CD4-positive, alpha-beta T cell treated with Interferon gamma for 1 hour (primary cell): ENCODE measurements at places on chromosomes 12 and 14.

DNA sequence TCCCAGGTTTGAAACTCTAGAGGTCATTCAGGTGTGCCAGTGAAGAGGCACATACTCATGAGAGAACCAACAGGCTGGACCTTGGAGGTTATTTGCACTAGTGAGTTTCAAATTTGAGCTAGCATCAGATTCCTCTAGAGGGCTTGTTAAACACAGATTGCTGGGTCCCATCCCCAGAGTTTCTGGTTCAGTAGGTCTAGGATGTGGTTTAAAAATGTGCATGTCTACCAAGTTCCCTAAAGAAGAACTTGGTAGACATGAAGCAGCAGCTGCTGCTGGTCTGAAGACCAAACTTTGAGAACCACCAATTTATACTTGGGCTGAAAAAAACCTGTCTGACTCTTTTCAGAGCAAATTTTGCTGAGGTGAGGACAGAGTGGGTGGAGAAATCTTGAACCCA lies 61.7 kb downstream of the SUSD6 start:
- no peak for DNase-seq

DNA sequence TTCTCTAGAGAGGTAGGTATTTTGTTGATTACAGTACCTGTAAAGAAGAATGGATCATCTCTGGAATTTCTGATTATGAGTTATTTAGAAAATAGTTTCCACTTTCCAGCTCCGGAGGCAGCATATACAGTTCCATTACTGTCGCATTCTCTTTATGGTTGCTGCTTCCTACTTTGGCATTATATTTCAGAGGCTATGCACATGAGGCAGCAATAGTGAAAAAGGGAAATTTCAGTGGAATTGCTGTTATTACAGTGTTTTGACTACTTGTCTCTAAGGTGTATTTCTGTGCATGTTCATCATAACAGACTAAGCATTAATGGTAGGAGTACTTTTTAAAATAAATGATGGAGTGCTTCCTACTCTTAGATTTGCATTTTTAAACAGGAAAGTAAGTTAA lies 10.2 kb downstream of the GNG2 start:
- DNase-seq, result no peak

GRCh38 chr14:97916669-97917568 lies 1119.7 kb downstream of the VRK1 start:
- no peak for DNase-seq

GRCh38 chr12:5345534-5345933 lies 86.4 kb upstream of the NTF3 start:
- DNase-seq, result no peak

DNA sequence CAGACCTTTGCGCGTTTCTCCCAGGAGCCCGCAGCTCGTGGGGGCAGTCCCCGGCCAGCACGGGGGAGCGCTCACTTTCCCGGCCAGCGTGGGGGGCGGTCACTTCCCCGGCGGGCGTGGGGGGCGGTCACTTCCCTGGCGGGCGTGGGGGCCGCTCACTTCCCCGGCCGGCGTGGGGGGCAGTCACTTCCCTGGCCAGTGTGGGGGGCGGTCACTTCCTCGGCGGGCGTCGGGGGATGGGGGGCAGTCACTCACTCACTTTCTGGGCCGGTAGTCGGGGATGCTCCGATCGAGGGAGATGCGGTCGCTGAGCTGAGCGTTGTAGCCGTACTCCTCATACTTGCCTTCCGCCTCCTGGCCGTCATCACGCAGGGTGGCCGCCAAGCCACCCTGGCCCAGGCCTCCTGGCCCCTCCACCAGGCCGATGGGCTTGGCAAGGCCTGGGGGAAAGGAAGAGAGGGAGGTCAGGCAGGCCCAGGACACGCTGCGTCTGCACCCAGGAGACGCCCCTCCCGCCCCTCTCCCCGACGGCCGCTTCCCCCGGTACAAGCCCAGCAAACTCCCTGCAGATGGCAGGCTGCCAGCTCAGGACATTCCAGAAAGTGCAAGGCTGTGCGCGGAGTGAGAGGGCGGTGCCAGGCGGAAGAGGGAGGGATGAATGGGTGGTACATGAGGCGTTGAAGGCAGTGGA lies 43.3 kb downstream of the GALNT9 start:
- DNase-seq, result no peak

GRCh38 chr12:121915841-121916321 lies 2.5 kb upstream of the CFAP251 start:
- no peak for DNase-seq

- DNase-seq, result no peak
Observed at GRCh38 chr14:47935332-47935731, 259.9 kb upstream of the MDGA2 start.

- DNase-seq, result peak; percentile 67
Observed at GRCh38 chr12:55724226-55724939, 4.2 kb downstream of the RDH5 start.

DNA sequence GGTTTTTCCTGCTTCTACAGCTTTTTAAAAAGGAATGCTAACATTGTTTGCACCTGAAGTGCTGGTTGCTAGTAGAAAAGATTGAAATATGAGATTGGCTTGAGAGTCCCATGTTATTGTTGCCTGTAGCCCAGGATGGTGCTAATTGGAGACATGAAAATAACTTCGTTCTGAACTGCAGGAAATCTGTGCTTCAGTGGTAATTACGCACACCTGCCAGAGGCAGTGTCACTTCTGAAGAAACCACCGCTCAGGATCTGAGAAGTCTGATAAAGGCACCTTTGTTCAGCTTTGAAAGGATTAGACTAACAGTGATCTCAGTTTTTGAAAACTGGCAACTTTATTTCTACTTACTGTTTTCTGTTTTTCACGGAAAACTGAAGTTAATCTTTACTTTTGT lies 15.5 kb upstream of the ATP6V0A2 start:
- DNase-seq, result no peak

DNA sequence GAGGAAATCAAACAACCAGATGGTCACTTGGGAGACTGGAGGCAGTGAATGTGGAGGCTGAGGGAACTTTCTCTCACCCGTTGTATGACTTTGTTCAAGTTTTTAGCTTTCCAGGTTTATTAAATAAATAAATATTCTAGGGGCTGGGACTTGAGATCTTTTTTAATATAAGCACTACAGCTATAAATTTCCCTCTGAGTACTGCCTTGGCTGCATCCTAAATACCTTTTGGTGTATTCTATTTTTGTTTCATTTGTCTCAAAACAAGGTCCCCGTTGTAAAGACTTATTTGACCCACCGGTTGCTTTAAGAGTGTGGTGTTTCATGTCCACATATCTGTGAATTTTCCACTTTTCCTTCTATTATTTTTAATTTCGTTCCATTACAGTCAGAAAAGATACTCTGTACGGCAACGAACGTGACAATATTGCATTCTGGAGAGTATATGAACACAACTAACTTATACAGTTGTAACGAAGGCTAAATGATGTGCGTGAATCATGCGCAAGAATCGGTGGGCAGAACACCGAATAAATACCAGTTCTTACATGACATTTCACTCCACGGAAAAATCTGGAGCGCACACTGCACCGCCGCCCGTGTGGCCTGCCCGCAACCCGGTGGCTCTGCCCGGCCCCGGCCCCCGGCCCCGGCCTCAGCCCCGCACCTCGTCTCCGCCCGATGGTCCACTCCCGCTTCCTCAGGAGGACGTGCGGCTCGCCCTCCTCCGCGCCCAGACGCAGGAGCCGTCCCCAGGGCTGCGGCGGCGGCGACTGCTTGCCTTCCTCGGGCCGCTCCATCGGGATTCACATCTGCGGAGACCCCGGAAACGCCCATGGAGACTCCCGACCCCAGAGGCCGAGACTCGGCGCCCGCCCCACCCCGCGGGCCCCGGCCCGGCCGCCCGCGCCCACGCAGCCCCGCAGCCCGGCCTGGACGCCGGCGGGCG lies 602 bp downstream of the CHFR start:
- DNase-seq, result no peak

- no peak for DNase-seq
Observed at GRCh38 chr14:90451961-90452360, 55.1 kb downstream of the CALM1 start.

GRCh38 chr14:103186909-103187586 lies 63.8 kb downstream of the TNFAIP2 start:
- DNase-seq, result no peak

DNA sequence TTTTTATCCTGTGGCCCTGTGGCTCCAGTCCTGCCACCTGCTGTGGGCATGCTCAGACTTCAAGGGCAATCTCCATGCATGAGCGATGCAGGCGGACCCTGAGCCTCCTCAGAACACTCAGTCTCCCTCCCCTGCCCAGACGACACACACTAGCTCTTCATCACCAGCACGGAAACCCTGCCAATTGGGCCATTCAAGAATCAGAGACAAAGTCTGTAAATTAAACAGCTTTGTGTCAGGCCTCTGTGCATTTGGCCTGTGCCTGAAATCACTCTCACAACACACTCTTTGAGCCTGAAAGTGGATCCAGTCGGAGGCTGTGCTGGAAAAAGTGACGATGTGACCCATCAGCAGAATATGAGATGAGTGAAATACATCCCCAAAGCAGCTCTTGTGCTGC lies 12.5 kb downstream of the POU6F1 start:
- DNase-seq, result no peak

DNA sequence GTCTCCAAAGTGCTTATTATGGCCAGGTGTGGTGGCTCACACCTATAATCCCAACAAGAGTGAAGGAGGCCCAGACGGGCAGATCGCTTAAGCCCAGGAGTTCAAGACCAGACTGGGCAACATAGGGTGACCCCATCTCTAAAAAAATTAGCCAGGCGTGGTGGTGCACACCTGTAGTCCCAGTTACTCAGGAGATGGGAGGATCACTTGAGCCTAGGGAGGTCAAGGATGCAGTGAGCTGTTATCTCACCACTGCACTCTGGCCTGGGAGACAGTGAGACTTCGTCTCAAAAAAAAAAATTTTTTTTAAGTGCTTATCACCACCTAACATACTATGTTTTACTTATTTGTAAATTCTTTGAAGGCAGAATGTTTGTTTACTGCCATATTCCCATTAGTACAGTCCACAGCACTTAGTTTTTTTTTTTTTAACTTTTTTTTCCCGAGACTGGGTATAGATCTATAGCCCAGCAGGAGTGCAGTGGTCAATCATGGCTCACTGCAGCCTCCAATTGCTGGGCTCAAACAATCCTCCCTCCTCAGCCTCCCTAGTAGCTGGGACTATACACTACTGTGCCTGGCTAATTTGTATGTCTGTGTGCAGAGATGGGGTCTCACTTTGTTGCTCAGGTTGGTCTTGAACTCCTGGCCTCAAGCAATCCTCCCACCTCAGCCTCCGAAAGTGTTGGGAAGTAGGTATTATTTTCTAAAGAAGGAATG lies 4.7 kb upstream of the KANSL2 start:
- no peak for DNase-seq

DNA sequence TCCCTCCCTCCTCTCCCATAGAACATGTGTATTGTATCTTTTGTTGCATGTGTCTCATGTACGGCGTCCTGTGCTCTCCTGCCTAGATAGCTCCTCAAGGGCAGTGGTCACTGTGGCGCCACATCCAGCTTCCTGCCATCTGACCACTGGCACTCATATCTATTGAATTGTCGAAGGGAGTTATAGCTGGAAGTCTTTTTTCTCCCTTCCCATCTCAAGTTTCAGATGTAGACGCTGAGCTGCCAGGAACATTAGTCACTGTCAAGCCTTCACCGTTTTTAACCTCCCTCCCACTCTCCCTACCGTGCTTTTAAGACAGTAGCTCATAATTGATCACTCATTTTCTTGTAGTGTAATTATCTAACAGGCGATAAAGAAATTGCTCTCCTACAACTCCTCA lies 33.0 kb downstream of the MTHFD1 start:
- DNase-seq, result no peak

- no peak for DNase-seq
Observed at GRCh38 chr12:5439371-5439771, 7.5 kb downstream of the NTF3 start.

GRCh38 chr14:67952786-67953185 lies 133.2 kb downstream of the RAD51B start:
- DNase-seq, result no peak

DNA sequence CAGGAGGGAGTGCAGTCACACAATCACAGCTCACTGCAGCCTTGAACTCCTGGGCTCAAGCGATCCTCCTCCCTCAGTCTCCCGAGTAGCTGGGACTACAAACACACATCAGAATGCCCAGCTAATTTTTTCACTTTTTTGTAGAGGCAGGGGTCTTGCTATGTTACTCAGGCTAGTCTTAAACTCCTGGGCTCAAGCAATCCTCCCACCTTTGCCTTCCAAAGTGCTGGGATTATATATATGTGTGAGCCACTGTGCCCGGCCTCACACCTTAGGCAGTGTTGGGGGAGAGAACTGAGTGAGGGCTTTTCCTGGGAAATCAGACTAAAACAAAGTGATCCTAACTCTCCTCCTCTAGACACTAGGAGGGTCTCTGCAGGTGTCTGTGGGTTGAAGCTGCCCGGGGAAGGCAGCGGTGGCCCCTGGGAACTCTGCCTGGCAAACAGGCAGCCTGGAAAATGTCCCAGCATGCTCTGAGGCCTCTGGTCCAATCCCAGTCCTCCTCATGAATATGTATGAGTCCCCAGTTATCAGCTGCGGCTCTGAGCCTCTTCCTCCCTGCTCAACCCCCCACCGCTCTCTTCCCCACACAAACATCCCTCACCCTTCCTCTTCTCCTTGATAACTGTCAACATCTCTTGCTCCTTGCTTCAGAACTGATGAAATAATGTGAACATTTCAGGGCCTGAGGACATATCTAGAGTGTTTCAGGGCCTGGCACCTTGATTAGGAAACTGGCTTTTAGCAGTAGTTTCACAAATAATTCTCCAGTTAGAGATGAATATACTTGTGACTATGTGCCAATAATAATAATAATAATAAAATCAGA lies 7.9 kb upstream of the NAA25 start:
- peak; percentile 36 for DNase-seq

DNA sequence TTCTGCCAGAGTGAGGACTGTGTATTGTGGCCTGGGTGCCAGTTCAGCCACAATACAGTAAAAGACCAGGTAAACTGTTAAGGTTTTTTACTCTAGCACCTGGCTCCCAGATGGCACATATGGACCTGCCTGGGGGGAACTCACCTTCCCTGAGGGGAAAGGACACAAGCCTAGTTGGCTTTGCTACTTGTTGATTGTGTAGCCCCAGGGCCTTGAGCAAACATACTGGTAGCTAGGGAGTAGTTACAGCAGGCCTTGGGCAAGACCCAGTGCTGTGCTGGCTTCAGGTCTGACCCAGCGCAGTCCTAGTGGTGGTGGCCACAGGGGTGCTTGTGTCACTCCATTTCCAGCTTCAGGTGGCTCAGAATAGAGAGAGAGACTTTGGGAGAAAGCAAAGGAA lies 216.4 kb downstream of the KLHL28 start:
- DNase-seq, result no peak

DNA sequence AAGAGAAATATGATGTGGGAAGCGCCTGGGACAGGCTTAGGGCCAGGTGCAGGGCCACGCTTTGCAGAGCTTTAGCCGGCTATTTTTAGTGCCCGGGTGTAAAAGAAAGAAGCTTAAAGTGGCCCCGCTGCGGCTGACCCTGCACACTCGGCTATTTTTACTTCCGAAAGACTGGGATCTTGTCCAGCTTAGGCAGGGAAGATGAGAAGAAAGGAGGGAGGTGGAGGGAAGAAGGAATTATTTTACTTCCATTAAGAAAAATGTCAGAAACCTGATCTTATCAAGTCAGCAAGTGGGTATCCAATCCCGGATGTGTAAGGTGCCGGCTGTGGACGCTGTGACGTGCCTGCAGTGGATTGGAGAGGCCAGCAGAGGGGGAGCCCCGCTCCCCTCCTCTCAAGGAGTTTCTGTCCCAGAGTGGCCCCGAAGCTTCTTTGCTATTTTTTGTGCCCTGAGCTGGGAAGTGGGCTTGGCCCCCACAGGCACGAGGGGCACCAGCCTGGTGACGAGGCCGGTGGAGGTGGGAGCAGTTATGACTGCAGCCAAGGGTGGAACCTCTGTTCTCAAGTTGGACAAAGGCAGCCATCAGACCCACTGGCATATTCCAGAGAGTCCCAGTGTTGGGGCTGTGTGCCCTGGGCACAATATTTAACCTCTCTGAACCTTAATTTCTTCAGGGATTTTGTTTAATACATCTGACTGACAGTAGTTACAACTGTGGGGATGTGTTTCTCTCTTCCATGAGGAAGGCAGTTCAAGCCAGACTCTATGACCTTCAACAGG lies 97.7 kb downstream of the ESRRB start:
- DNase-seq, result no peak
